ENCODE measurements at places on chromosomes 5 and 9. TPM values are rescaled to one million over a fixed set of nuclear protein-coding genes. Genes with fewer than 3 reads are reported as not detected.

The CA9 gene
- total RNA-seq, result not detected

The PLAC8L1 gene
- total RNA-seq, result 0.64 TPM

The GPR150 gene
- total RNA-seq, result 0.10 TPM

The PCDHGB5 gene
- 2.7 TPM for total RNA-seq

The CERCAM gene
- total RNA-seq, result 5.2 TPM

The SLC34A1 gene
- not detected for total RNA-seq

The FAM221B gene
- not detected for total RNA-seq

The RANBP17 gene
- total RNA-seq, result 3.2 TPM

The PCDHGB1 gene
- total RNA-seq, result 0.71 TPM

The CDK7 gene
- total RNA-seq, result 31.7 TPM

The RLN2 gene
- not detected for total RNA-seq

The AJM1 gene
- 4.9 TPM for total RNA-seq

The POLR1E gene
- total RNA-seq, result 21.1 TPM

The PCDHA2 gene
- total RNA-seq, result not detected

The RASEF gene
- not detected for total RNA-seq

The OTP gene
- not detected for total RNA-seq

The BASP1 gene
- total RNA-seq, result 0.67 TPM

The COL23A1 gene
- 0.66 TPM for total RNA-seq

The C5orf58 gene
- not detected for total RNA-seq

The C5orf47 gene
- total RNA-seq, result not detected

The CRHBP gene
- total RNA-seq, result 0.27 TPM
